ENCODE measurements at places on chromosomes 4 and X.

DNA sequence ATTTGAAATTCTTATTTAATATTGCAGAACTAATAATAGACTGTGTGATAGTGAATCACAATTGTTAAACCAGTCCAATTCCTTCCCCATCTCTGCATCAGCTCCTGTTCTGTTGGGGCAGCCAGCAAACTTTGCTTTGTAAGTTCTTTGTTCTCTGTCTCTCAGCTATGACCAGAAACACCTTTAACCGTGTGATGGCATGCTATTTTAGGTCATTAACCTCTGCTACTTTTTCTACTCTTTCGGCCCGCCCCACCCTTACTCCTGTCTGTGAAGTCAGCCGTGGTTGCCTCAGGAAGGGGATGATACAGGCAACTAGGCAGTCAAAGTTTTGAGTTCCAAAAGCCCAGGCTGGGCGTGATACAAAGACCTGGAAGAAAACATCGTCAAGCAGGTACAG is 51.3 kb upstream of the EGFL6 start:
- H3K36me3 ChIP-seq: no peaks in the 10 kb centered on the region
- DNase-seq: no peak
- no peaks in the 10 kb centered on the region for H3K4me1 ChIP-seq
- H3K27ac ChIP-seq: no peak overlapping the region
- no peak overlapping the region for H3K4me3 ChIP-seq

DNA sequence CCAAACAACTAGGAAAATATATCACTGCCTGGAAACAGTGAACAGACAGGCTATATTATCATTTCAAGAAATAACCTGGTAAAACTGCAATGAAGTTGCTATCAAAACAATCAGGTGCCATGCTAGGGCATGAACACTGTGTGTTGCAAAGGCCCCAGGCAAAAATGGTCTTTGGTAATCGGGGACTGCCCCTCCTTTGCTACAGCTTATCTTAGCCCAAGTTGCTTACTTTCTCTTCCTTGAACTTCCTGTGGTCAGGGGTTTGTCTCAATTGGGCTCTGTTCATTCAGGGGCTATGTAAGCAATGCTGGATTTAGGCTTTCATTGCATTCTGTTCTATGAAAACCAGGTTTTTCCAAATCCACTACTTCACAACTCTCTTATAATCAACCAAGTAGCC is 30.4 kb downstream of the SCML1 start:
- no peaks in the 10 kb centered on the region for H3K4me1 ChIP-seq
- H3K27ac ChIP-seq: no peak overlapping the region
- no peaks in the 10 kb centered on the region for H3K36me3 ChIP-seq
- H3K4me3 ChIP-seq: no peak overlapping the region

GRCh38 chr4:139674875-139675550 is 9.4 kb downstream of the MGST2 start:
- H3K4me1 ChIP-seq: peaks cover 13% of the 10 kb centered on the region
- no peaks in the 10 kb centered on the region for H3K36me3 ChIP-seq
- no peaks in the 10 kb centered on the region for H3K27me3 ChIP-seq
- peak overlapping the region; percentile 21 for H3K4me3 ChIP-seq
- H3K27ac ChIP-seq: peak overlapping the region; percentile 13
- no peak for DNase-seq

DNA sequence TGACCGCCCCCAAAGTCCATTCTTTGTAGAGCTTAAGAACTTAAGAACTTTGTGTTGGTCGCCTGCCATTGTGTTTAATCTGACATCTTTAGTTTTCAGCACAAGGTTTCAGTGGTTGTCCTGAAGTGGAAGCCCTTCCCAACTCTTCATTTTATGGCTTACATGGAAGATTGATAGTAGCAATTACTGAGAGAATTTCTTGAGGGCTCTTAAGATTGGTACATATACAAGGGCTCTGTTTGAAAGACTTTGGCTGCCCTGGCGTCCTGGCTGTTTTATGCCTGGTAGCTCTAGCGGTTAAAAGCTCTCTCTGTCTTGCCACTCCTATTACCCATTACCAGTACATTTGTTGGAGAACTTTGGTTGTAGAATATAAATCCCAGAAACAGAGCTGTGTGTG is 75.0 kb downstream of the KDM6A start:
- no peak overlapping the region for H3K27ac ChIP-seq
- H3K4me3 ChIP-seq: no peak overlapping the region
- peaks cover 10% of the 10 kb centered on the region for H3K36me3 ChIP-seq
- peaks cover 28% of the 10 kb centered on the region for H3K4me1 ChIP-seq
- H3K27me3 ChIP-seq: no peaks in the 10 kb centered on the region

- H3K27me3 ChIP-seq: no peaks in the 10 kb centered on the region
- H3K4me1 ChIP-seq: no peaks in the 10 kb centered on the region
- DNase-seq: no peak
These were observed 1312.0 kb downstream of the PCDH7 start for GRCh38 chr4:32032136-32032672.

- H3K36me3 ChIP-seq: no peaks in the 10 kb centered on the region
- H3K4me3 ChIP-seq: no peak overlapping the region
- no peaks in the 10 kb centered on the region for H3K4me1 ChIP-seq
- H3K27ac ChIP-seq: no peak overlapping the region
These were observed 146.9 kb downstream of the DCHS2 start for GRCh38 chr4:154344686-154345085.

DNA sequence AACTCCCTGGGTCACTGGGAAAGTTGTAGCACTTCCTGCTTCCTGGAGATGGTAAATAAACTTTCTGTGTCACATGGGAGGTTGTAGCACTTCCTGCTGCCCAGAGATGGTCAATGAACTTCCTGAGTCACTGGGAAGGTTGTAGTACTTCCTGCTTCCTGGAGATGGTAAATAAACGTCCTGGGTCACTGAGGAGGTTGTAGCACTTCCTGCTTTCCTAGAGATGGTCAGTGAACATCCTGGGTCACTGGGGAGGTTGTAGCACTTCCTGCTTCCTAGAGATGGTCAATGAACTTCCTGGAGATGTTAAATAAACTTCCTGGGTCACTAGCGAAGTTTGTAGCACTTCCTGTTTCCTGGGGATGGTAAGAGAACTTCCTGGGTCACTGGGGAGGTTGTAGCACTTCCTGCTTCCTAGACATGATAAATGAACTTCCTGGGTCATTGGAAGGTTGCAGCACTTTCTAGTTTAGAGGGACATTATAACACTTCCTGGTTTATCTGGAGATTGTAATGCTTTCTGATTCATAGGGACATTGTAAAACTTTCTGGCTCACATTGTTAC is 62.3 kb upstream of the CD99 start:
- peaks cover 82% of the 10 kb centered on the region for H3K36me3 ChIP-seq
- H3K27ac ChIP-seq: peak overlapping the region; percentile 97
- no peak for DNase-seq
- H3K4me1 ChIP-seq: peaks cover 48% of the 10 kb centered on the region
- peak overlapping the region; percentile 80 for H3K4me3 ChIP-seq
- no peaks in the 10 kb centered on the region for H3K27me3 ChIP-seq

GRCh38 chr4:39354254-39354552 is 12.0 kb downstream of the RFC1 start:
- H3K27ac ChIP-seq: peak overlapping the region; percentile 87
- no peak for DNase-seq
- peak overlapping the region; percentile 69 for H3K4me3 ChIP-seq
- no peaks in the 10 kb centered on the region for H3K27me3 ChIP-seq
- peaks cover 22% of the 10 kb centered on the region for H3K36me3 ChIP-seq

DNA sequence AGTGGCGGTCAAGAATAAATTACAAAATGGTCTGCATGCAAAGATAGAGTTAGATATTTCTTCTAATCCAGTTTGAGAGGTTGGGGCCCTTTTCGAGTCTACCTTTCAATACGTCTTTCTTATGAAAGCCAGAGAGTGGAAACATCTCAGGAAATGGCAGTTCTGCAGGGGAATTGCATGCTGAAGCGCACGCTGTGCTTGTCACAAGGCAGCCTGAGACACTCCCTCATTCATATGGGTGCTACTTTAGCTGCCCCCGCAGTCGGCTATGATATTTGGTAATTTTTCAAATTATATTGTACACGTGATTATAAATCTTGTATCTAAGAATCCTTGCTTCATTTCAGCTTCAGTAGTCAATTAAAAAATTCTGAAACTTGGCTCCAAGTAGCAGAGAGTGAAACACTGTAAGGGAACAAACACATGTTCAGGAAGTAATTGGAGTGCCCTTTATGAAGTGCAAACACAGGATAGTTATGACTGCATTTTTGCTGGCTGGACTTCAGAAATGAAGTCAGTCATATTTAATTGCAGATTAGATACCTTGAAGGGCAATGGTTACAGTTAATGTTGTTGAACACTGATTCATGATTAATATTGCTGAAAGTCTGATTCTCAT is 145.5 kb upstream of the NAP1L5 start:
- H3K36me3 ChIP-seq: no peaks in the 10 kb centered on the region
- H3K27me3 ChIP-seq: peaks cover 3% of the 10 kb centered on the region
- H3K27ac ChIP-seq: no peak overlapping the region
- no peaks in the 10 kb centered on the region for H3K4me1 ChIP-seq

- no peak overlapping the region for H3K4me3 ChIP-seq
- DNase-seq: no peak
- H3K27ac ChIP-seq: no peak overlapping the region
- no peaks in the 10 kb centered on the region for H3K4me1 ChIP-seq
- H3K27me3 ChIP-seq: peaks cover 9% of the 10 kb centered on the region
These were observed 1.5 kb downstream of the GIMD1 start for GRCh38 chr4:106367072-106367471.

- H3K27ac ChIP-seq: no peak overlapping the region
- H3K4me1 ChIP-seq: peaks cover 17% of the 10 kb centered on the region
- H3K27me3 ChIP-seq: no peaks in the 10 kb centered on the region
- H3K4me3 ChIP-seq: no peak overlapping the region
- H3K36me3 ChIP-seq: peaks cover 27% of the 10 kb centered on the region
These were observed 4.9 kb downstream of the CPEB2 start for GRCh38 chr4:15007201-15007600.

- peaks cover 32% of the 10 kb centered on the region for H3K36me3 ChIP-seq
- no peaks in the 10 kb centered on the region for H3K4me1 ChIP-seq
- H3K27ac ChIP-seq: no peak overlapping the region
- no peak for DNase-seq
- no peak overlapping the region for H3K4me3 ChIP-seq
These were observed 32.8 kb downstream of the OCIAD1 start for GRCh38 chr4:48863728-48864127.

DNA sequence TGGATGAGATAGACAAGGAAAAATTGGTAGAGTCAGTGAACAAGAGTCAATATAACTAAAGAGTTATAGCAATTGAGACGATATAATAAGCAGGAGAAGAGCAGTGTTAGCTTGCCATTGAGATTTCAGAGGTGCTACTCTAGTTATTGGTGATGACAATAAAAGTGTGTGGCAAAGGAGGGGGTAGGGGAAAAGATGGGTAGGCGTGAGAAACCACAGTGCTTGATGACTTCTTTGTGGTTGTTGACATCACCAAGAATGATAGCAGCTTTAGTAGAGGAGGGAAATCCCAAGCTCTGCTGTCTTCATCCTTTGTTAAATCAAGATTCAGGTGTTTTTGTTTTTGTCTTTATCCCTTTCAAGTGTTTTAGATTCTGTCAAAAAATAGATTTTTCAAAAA is 179.9 kb upstream of the PPP3CA start:
- DNase-seq: no peak
- peaks cover 15% of the 10 kb centered on the region for H3K4me1 ChIP-seq
- no peaks in the 10 kb centered on the region for H3K36me3 ChIP-seq

DNA sequence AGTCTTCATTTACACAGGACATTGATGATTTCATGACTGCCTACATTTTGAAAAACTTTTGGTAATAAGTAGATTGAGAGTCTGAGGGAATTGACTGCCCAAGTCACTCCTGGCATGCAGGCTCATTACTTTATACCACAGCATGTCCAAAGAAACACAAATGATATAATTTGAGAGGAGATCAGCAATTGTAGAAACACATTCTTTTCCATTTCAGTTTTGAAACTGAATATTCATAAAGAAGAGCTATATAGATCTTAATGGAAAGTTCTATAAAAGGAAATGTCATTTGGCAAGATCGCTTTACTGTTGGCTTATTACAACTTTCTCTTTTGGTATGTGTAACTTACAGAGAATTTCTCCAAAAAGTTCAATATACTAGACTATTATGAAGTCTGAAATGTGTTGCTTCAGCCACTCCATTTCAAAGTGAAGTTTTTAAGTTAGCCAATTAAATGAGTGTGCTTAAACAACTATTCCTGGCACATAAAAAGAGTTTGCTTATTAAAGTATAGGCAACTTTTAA is 158.0 kb downstream of the ARAP2 start:
- H3K36me3 ChIP-seq: peaks cover 33% of the 10 kb centered on the region
- no peak for DNase-seq
- no peak overlapping the region for H3K27ac ChIP-seq
- no peaks in the 10 kb centered on the region for H3K27me3 ChIP-seq

- H3K4me1 ChIP-seq: no peaks in the 10 kb centered on the region
- H3K27ac ChIP-seq: no peak overlapping the region
These were observed 277.8 kb upstream of the EMCN start for GRCh38 chr4:100795581-100795980.

- H3K4me1 ChIP-seq: peaks cover 10% of the 10 kb centered on the region
- H3K4me3 ChIP-seq: peak within 1 kb of the TSS; percentile 89
- H3K36me3 ChIP-seq: peaks cover 25% of the 10 kb centered on the region
- peak; percentile 75 for DNase-seq
- peak within 1 kb of the TSS; percentile 96 for H3K27ac ChIP-seq
These were observed at the start of gene IDS for GRCh38 chrX:149504915-149505651. Gene IDS (minus strand): TSS chrX:149505306. CDS start chrX:149505137, 169 bp downstream.

DNA sequence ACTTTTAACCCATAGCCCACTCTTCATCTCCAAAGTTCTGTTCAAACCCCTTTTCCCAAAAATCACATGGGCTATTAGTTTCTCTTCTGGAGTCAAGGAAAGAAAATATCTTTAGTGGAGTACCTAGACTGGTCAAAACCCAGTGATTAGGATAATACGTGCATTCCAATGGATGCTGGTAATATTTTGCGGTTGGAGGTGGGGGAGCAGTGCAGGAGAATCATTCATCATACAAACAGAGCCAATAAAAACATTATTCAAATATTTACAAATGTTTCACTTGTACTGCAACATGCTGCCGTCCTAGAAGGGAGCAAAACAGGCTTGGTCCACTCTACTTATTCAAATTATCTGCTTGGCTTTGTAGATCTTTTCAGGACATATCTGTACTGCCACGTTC is 57.2 kb upstream of the RAB9B start:
- no peak for DNase-seq
- no peaks in the 10 kb centered on the region for H3K27me3 ChIP-seq
- no peak overlapping the region for H3K4me3 ChIP-seq
- H3K36me3 ChIP-seq: no peaks in the 10 kb centered on the region
- no peaks in the 10 kb centered on the region for H3K4me1 ChIP-seq
- no peak overlapping the region for H3K27ac ChIP-seq

- DNase-seq: no peak
- no peak overlapping the region for H3K27ac ChIP-seq
- H3K4me3 ChIP-seq: no peak overlapping the region
- H3K4me1 ChIP-seq: peaks cover 21% of the 10 kb centered on the region
- no peaks in the 10 kb centered on the region for H3K27me3 ChIP-seq
- no peaks in the 10 kb centered on the region for H3K36me3 ChIP-seq
These were observed 432.1 kb downstream of the ADAM29 start for GRCh38 chr4:175350246-175350645.

- H3K27me3 ChIP-seq: no peaks in the 10 kb centered on the region
- no peak for DNase-seq
- peak overlapping the region; percentile 97 for H3K4me3 ChIP-seq
- peaks cover 65% of the 10 kb centered on the region for H3K36me3 ChIP-seq
These were observed 2.4 kb downstream of the TMEM131L start for GRCh38 chr4:153468587-153468986.

- H3K4me1 ChIP-seq: no peaks in the 10 kb centered on the region
- no peak overlapping the region for H3K4me3 ChIP-seq
- H3K27ac ChIP-seq: no peak overlapping the region
- DNase-seq: no peak
- H3K36me3 ChIP-seq: no peaks in the 10 kb centered on the region
These were observed 37.6 kb upstream of the CRMP1 start for GRCh38 chr4:5930456-5930855.

- H3K27me3 ChIP-seq: no peaks in the 10 kb centered on the region
- no peaks in the 10 kb centered on the region for H3K36me3 ChIP-seq
- no peaks in the 10 kb centered on the region for H3K4me1 ChIP-seq
- no peak overlapping the region for H3K27ac ChIP-seq
- DNase-seq: no peak
These were observed 235.7 kb downstream of the DACH2 start for GRCh38 chrX:86383681-86384540.
